ENCODE measurements at places on chromosomes 5 and 9.
A peak's percentile ranks its signal among the peaks of the same experiment; 100 is the strongest.

- peak; percentile 38 for DNase-seq
Measured at GRCh38 chr5:161273410-161273809, 273.1 kb downstream of the GABRB2 start.

DNA sequence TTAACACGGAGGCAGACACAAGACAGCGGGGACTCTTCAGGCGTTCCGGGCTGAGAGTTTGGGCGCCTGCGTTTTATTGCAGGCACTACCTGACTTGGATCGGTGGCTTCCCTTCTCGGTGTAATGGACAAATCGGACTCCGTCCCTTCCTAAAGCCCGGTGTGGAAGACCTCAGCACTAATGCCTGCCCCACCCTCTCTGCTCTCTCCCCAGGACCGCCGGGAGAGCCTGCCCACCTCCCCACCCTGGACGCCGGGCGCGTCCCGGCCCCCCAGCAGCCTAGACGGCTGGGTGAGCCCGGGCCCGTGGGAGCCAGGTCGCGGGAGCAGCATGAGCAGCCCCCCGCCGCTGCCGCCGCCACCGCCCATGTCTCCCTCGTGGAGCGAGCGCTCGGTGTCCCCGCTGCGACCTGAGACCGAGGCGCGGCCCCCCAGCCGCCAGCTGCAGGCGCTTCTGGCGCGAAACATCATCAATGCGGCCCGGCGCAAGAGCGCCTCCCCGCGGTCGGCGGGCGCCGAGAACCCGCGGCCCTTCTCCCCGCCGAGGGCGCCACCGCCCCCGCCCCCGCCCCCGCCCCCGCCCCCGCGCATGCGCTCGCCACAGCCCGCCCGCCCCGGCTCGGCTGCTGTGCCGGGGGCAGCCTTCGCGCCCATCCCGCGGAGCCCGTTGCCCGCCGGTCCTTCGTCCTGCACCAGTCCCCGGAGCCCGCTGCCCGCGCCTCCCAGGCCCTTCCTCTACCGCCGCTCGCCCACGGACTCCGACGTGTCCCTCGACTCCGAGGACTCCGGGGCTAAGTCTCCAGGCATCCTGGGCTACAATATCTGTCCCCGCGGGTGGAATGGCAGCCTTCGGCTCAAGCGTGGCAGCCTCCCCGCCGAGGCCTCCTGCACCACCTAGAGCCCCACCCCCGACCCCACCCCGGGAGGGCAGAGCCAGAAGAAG, 4.6 kb upstream of the MYOZ3 start:
- DNase-seq: peak; percentile 96

DNA sequence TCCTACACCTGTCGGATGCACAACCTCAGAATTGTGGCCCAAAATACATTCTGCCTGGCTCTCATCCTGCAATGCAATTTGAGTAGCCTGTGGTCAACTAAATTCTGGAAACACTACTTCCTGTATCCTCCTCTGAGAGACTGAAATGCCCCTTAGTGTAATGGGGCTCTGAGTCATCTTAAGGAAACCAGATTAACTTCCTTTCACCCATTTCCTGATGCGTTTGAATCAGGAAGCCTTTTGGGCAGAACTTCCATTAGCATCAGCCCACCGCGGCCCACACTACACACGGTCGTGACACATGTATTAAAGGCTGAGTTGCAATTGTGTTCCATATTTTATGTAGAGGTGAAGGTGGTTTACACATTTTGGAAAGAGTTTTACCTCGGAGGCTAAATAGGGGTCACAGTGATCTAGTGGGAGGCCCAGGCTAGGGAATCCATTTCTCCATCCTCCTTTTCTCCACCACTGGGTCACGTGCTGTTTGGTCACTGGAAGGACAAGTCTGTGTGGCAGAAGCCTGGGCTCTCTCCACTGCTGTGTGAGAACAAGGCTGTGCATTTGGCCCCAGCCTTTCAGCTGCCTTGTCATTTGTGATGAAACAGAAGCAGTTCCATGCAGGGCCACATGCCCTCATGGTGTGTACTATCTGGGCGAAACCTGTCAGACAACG, 55.9 kb downstream of the DAP start:
- DNase-seq: peak; percentile 61

DNA sequence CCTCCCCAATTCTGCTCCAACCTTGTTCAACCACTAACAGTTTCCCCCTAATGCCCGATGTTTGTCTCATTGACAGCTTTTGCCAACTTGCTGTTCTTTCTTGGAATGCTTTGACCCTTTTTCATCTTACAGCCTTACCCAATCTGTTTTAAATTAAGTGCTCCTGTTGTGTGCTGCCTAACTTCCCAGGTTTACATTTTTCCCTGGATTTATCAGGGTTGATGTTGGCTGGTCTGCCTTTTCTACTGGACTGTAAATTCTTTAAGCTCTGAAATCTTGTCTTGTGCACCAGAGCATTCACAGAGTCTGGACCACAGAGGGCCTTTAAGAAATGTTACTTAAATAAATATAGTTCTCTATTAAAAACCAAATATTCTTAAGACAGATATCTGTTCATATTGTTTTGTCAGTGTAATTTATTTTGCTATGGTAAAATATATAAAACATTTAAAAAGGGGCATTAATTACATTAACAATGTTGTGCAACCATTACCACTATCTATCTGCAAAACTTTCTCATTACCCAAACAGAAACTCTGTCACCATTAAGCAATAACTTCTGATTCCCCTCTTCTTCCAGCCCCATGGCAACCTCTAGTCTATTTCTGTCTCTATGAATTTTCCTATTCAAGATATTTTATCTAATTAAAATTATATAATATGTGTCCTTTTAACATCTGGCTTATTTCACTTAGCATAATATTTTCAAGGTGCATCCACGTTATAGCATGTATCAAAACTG, 73.0 kb downstream of the OSTF1 start:
- DNase-seq: no peak

GRCh38 chr9:27497883-27498417, 26.1 kb upstream of the IFNK start:
- no peak for DNase-seq

- no peak for DNase-seq
Measured at GRCh38 chr9:32801530-32801929, 18.2 kb downstream of the TMEM215 start.

DNA sequence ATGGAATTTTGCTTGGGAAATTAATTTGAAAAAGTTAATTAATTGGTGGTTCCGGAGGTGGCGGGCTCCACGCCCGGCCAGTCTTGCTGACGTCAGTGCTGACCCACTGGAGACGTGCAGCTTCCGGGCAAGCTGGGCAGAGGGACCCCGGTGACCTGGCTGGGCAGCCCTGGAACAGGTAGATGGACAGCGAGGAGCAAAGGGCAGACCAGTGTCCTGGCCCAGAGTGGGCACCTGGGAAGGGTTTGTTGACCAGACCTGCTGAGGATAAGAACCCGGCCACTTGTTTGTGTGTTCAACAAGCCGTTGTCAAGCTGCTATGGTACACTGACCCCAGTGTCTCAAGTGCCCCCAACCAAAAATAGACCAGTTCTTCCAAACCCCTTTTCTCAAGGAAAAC, 17.5 kb downstream of the CXXC5 start:
- DNase-seq: no peak

DNA sequence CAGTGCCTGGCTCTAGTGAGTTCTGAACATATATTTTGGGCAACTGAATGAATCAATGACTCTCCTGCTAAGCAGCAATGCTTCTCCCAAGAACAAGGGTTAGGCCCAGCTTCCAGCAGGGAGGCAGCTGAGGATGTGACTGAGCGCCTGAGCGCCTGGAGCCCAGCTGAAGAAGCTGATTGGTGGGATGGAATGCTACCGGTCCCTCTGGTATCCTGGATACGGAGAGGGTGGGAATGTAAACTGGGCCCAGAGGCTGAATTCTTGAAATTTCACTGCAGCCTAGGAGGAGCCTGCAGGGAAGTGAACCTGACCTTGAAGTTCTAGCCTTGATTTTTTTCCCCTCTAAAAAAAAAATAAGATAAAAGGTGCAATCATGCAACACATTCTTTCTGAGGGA, 43.2 kb downstream of the WWC1 start:
- DNase-seq: peak; percentile 83

GRCh38 chr5:73436535-73437100, 12.0 kb downstream of the FOXD1 start:
- no peak for DNase-seq

DNA sequence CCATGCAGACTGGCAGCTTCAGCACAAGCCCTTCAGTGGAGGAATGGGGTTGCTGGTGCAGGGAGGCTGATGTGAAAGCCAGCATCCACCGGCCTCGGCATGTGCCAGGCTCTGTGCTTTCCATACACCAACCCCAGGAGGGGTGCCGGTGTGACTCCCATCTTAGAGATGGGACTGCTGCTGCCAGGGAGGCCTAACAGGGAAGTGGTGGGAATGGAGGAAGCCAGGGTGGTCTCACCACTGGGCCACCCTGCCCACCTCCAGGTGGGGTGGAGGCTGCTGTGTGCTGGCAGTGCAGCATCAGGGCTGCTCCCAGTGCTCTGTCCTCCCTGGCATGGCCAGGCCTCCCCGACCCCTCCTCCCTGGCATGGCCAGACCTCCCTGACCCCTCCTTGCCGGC, 32.8 kb upstream of the PITX1 start:
- DNase-seq: no peak

GRCh38 chr5:16489322-16489791, 23.8 kb upstream of the ZNF622 start:
- DNase-seq: peak; percentile 77
